ENCODE measurements at places on chromosomes 5 and 9. TPM values are rescaled to one million over a fixed set of nuclear protein-coding genes. Genes with fewer than 3 reads are reported as not detected.
A peak's percentile ranks its signal among the peaks of the same experiment; 100 is the strongest.

- no peak for DNase-seq
Observed at GRCh38 chr9:20209391-20210340, 412.6 kb downstream of the MLLT3 start.

DNA sequence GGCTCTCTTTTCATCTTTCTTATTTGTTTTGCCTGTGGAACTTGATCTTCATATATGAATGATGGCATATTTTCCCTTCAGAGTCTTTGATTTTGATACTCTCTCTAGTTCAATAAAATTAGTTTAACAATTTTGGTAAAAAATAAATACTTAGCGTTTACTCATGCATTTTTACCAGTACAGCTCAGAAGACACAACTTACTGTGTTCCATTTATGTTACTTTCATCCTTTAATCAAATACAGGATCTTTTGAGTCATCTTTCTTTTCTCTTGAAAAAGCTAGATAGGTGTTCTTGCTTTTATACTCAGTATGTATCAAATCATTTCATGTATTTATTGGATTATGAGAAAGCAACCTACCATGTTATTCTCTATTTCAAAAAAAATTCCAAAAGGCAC is 47.1 kb upstream of the RICTOR start:
- DNase-seq: no peak

DNA sequence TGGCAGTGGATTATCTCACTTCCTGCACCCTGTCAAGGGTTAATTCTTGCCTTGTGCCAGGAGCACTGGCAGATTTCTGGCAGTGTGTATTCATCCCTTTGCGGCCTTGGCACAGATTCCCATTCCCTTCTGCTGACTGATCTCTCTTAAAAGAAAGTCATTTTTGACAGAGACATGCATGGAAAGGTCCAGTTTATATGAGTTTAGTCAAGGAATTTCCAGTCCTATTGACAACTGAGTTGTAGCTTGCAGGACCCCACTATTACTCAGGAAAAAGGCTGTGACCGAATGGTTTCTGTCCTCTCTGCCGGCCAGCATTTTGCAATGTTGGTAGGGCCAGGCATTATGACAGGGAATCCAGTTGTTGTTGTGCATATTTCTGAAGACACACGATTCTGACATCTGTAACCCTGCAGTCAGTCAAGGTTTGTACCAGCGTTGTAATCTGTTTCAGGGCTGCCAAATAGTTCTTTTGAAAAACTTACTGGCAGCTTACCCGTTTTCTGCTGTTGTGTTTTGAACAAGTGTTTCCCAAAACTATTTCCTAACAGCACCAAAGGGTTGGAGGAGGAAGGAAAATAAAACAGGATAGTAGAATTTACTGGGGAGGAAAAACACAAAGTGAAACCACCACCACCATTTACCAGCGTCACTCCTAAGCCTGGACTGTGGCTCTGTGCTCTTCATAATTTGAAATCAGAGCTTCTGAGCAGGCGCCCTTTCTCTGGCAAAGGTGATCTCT is 243.4 kb upstream of the KLF4 start:
- no peak for DNase-seq

DNA sequence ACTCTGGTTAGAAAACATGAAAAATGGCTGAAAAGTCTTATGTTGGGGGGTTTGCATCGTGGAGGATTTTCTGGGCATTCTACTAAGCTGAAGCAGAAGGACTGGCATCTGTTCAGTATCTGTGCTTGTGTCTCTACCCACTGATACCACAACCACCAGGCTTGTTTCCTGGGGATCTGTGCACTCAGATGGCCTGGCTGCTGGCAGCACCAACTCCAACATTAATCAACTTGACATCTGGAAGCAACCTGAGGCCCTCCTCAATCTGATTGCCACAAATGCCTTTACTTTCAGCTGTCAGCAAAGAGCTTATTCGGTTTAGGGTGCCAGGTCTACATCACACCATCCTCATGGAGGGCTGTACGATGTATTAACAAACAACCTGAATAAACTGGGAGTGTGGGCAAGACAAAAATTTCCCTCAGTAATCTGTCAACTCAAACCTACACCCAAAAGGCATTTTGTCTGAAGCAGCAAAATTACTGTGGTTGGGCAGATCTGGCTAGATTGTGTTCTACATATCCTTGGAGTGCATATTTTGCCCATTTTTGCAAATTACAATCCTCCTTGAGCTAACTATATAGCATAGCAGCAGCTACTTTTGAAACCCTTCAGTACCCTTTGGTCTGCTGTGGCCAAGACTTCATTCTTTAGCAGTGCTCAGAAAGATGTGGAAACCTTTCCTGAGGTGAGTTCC is 74.6 kb downstream of the FOXD1 start:
- no peak for DNase-seq

GRCh38 chr9:68704814-68705530 is at the start of gene PIP5K1B:
TSS of gene PIP5K1B (plus strand) at chr9:68705240. CDS start at chr9:68822615, 117,375 bp downstream.
- DNase-seq: peak; percentile 66

DNA sequence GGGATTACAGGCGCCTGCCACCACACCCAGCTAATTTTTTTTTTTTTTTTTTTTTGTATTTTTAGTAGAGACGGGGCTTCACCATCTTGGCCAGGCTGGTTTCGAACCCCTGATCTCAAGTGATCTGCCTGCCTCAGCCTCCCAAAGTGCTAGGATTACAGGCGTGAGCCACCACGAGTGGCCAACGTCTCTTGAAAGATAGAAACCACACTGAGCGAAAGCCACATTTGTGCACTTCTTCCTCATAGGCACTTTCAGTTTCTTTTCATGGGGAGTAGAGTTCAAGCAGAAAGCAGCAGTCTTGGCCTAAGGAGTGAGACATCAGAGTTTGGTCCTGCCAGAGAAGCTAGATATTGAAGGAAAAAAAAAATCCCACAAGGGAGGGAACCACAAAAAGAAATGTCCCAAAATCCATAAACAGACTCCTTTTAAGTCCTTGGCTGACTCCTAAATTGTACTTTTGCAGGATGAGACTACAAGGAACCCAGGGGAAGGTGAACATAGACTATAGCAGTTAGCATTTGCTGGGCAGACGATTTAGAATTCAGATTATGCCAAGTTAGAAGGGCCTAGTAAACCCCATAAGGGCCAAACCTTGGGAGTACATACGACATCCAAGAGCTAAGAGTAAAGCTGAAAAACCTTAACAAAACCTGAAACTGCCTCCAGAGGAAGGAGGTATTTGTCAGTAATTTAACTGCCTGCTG is 43.9 kb upstream of the GLIPR2 start:
- DNase-seq: no peak

DNA sequence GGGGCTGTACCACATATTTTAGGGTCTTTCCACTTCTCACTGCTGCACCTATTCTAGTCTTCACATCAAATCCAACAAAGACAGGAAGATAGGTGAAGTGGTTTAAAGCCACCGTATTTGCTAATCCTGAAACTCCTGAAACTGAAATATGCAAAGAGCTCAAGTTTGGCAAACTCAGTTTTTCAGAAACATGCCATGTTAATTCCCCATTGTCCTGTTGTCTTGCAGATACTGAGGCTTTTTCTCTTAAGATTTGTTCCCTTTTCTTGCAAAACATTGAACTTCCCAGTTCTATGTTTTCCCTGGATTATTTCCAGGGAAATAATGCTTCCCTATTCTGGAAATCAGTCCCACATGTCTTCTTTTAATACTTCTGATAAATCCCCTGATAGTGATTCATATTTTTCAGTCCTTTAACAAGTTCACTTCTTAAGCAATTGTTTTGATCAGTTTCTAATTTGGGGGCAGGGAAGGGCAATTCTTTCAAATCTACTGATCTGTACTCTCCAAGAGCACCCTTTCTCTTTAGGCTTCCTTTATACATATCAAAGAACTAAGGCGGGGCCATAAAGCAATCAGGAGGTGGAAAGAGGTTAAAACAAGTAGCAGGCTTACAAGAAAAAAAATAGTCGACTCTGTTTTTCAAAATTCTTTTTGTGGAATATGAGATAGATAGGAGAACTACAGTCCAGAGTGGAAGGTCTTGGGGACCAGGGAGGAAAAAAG is 648.5 kb downstream of the BNC2 start:
- no peak for DNase-seq

DNA sequence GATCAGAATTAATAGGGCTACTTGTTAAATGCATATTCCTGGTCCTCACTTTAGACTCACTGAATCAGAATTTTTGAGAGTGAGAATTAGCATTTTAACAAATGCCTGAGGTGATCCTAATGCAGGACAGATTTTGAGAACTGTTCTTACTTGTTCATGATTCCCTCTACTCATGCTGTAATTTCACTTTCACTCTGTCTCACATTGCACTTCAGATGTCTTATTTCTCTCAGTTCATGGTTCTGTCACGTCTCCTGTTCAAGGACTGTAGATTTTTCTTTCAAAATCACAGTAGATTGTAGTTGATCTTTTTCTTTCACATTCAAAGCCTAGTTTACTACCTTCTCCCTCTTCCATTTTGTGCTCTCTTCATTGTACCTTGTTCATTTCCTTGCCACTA is 54.3 kb downstream of the ADGRV1 start:
- DNase-seq: no peak

Gene PCDHGB7
- polyA plus RNA-seq: 16.6 TPM

Gene PCDHGC5
- polyA plus RNA-seq: 1.2 TPM

Gene IFNA8
- not detected for polyA plus RNA-seq

Gene STK32A
- polyA plus RNA-seq: 17.9 TPM

Gene TMOD1
- polyA plus RNA-seq: 1.8 TPM
